ENCODE measurements at places on chromosomes 7 and 10.

GRCh38 chr10:133091316-133091715 lies 3.6 kb downstream of the ADGRA1 start:
- no peak for DNase-seq

- DNase-seq, result no peak
These were observed 13.1 kb upstream of the SAMD9L start for GRCh38 chr7:93161181-93161762.

DNA sequence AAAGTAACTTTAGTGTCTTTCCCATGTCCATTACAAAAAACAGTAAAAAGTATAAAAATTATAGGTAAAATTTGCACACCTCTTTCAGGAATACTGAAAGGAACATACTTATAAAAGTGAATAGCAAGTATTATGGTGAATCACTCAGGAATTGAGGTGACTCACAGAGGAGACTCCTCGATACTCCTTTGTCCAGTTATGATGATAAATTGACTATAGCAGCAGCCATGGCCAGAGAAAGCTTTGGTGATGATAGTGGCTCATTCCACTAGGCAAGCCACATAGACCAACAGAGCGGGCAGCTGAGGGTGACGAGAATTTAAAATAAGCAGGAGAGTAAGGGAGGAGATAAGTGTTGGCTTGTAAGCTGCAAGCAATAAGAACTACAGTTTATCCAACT lies 1231.1 kb upstream of the CELF2 start:
- DNase-seq, result no peak

DNA sequence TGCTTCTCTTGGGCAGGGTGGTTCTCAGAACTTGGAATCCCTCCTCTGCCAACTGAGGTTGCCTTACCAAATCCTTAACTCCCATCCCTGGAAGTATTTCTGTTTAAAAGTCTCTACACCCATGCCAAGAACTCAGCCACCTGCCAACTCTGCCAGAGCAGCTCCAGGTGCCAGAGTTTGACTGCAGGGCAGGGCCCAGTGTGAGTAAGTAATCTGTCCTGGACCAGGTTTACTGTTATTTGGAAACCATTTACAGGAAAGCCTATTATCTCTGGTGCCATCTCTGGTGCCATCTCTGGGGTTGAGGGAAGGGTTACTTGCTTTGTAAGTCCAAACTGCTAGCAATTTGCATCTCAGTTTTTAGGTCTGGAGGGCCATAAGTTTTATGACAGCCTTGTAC lies 2.5 kb downstream of the TSPAN15 start:
- DNase-seq, result no peak

DNA sequence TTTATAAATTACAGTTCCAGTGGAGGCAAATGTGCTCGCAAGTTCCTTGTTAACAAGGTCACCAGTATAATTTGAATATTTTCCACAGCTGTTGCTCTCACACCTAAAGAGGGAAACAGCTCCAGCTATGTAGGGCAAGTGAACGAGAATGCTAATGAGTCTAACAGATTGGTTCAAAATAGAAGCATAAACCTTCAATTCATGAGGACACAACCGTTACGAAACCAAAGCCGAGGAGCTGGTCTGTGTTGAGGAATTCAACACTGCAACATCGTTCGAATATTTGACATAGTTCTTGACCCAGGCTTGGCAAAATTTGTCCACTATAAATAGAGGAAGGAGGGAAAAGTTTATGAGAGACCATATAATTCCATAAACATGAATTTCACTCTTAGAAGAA lies 161.3 kb downstream of the KLF6 start:
- peak; percentile 62 for DNase-seq

GRCh38 chr10:125521721-125522680 lies 161.0 kb downstream of the TEX36 start:
- DNase-seq, result no peak

- DNase-seq, result no peak
These were observed 45.6 kb downstream of the ELAPOR2 start for GRCh38 chr7:87013840-87014190.

- DNase-seq, result no peak
These were observed 83.5 kb downstream of the MICU1 start for GRCh38 chr10:72542396-72542815.

DNA sequence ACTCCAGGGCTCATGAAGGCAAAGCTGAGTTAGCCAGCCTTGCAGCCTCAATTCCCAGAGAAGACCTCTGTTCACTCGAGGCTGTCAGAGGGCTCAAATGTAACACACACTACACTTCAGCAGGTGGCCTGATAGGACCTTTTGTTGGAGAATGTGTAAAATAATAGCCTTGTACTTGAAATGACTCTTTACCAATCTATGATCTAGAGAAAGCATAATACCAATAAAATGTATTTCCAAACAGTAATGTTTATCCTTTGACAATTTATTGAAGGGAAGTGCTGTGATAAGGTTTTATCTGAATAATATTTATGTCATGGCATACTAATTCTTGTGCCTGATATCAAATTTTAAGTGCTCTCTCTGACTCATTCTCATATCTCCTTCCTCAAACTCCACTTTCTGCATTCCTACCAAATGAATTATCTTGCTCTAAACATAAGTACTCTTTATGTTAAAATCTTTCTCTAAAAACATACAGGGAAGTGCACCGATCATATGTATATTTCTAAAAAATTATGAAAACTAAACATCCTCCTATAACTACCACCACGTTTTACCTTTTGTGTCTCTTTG lies 20.9 kb downstream of the CYP3A7 start:
- no peak for DNase-seq

DNA sequence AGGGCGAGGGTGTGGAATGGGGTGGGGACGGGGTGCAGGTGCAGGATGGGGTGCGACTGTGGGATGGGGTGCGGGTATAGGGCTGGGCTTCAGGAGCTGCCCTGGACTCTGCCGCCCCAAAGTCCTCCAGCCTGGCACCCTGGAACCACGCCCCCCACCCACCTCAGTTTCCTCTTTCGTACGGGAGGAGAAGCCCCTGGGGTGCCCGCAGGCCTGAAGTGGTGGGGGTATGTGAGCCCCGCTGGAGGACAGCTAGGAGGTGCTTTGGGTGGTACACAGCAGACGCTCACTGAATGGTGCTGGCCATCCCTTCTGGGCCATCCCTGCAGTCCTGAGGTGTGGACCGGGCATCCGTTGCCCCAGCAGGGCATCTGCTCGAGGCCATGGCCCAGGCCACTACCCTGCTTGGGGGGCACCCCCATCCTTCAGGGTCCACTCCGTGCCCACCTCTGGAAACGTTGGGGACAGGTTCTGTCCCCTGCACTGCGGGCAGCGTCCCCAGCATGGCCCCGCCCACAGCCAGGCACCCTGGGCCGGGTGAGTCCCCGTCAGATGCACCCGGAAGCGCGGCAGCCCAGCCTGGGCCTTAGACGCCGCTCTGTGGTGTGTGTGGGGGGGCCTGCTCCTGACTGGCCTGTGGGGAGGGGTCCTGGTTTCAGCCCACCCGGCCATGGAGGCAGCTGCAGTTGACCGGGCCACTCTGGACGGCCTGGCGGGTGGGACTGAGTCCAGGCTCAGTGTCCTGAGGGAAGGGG lies 41.6 kb downstream of the UNCX start:
- no peak for DNase-seq

DNA sequence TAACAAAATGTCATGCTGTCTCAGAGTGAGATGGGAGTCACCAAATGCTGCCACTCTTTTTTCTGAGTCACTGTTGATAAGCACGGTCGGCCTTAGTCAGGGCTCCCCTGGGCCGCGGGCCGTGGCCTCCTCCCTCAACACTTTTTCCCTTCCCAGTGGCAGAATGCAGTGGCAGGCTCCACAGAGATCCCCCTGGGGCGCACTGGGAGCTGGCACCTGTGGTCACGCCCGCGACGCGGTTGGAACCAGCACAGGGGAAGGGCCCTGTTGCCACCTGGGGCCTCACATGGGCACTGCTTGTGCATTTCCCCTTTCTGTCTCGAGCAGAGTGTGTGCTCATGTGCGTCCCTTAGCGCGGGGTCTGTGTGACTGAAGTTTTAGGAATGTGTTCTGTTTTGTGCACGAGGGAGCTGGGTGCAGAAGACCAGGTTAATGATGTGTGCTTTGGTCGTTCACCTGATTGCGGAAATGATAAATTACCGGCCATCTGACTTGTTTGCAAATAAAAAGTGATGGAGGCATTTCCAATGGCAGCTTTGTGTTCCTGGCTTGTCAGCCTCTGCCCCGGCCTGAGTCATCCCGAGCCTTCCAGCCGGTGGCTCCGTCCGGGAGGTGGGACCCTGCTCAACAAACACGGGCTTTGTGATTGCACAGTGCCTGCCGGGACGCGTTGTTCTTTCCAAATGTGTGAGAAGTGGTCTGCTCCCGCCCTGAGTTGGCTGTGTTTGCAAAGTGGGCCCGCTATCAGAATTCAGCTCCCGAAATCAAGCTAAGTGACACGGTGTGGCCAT lies 100.7 kb downstream of the NKX6-2 start:
- no peak for DNase-seq

DNA sequence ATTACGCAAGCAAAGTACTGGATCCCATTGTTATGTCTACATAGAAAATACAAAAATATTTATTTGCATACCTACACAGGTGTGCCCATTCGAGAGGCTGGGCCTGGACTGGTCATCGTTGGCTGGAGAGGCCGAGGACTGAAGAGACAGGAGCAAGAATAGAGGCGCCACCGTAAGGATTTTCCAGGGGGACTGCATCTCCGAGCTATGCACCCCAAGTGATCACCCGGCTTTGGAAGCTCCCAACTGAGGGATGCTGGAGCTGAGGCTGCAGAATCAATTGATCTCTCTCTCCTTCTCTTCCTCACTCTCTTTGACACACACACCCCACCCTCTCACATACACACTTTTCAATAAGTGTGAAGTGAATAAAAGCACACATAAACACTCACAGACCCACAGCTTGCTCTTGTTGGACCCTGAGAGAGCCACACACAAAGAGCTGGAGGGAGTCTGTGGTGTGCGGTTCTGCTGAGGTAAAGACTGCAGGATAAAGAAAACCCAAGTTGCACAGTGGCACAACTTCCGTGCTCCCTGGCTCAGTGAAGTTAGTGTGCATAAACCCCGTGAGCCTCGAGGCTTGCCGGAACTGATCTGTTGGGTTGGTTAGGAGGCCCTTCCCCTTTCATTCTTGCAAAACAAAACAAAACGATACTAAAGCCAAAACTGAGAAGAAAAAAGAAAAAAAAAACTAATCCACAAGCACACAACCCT lies at the start of gene AOAH:
TSS of gene AOAH (minus strand) at position 544 of the 714 bp plus-strand sequence. CDS start at position 198, 346 bp downstream.
- DNase-seq, result no peak

- no peak for DNase-seq
These were observed 25.7 kb downstream of the GPNMB start for GRCh38 chr7:23272275-23272674.

- DNase-seq, result no peak
These were observed 75.0 kb upstream of the GPR22 start for GRCh38 chr7:107394831-107395230.

DNA sequence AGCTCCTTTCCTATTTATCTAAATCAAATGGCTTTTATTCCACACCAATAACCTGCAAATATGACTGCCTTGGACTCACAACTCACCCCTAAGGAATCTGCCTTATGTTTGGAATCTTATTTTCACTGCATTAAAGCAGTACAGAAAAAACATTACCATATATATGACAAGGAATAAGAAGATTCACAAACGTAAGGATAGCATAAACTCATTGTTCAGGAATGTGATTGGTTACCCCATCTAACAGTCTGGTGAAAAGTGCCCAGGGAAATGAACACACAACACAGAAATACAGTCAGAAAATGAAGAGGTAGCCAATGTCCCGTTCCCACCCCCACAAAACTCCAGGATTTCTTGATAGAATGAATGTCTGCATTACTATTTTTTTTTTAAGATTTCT lies 2.0 kb downstream of the PPP3CB start:
- DNase-seq, result no peak

- no peak for DNase-seq
These were observed 129.9 kb upstream of the AGK start for GRCh38 chr7:141421306-141421705.

- no peak for DNase-seq
These were observed 309.1 kb downstream of the MDFIC start for GRCh38 chr7:115230882-115231571.

DNA sequence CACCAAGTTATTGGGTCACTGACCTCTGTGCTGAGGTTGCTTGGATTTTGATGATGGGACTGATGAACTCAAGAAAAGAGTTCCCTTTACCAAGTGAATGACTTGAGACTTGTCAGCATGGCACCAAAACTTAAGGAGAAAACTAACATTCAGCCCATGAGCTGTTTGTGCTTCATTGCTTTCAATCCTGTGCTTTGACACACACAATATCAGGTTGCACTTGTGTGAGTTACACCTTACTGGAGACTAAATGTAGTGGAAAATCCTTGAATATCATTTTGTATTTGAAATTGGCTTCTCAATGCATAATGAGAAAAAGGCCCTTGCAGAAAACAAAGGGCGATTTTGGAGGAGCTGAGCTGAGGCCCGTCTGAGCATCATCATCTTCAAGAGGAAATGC lies 2.7 kb downstream of the BAG3 start:
- no peak for DNase-seq

DNA sequence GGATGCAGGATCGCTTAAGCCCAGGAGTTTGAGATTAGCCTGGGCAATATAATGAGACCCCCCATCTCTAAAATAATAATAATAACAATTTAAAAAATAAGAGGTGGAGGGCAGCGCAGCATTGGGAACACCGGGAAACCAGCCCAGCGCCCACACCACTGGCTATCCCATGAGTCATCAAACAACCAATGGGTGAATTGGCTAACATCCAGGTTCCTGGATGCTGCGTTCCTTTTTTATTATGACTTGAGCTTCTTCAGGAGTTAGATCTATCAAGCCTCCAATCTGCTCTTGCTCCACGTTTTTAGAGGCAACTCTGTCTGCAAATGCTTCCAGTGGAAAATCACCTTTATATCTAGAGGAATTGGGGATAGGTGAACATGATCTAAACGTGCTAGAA lies 10.0 kb upstream of the LRRC4 start:
- DNase-seq, result no peak

GRCh38 chr7:98556288-98556687 lies 60.8 kb upstream of the NPTX2 start:
- no peak for DNase-seq

DNA sequence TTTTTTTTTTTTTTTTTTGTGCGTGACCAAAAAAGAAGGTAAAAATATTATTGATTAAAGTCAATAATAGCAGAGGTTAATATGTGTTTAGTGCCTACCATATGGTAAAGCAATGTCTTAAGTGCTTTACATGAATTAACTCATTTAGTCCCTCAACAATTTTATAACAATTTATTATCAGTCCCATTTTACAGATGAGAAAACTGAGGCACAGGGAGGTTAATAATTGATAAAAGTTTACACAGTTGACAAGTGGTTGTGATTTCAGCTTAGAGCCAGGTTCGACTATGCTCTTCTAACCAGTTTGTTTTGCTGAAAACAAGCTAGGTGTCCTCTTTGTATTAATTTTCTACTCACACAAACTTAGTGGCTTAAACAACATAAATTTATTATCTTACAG lies 67.0 kb downstream of the EXOC4 start:
- DNase-seq, result no peak

GRCh38 chr10:129361676-129362376 lies 105.2 kb upstream of the MGMT start:
- no peak for DNase-seq

- no peak for DNase-seq
These were observed 68.2 kb downstream of the CUX1 start for GRCh38 chr7:101885597-101885955.

- no peak for DNase-seq
These were observed 449.9 kb upstream of the ANKRD30A start for GRCh38 chr10:36675458-36675880.

GRCh38 chr10:93464776-93465388 lies 17.3 kb downstream of the MYOF start:
- DNase-seq, result no peak

All from NCI-H526 treated with DMSO at 0.1 percent for 48 hours (cell line).